ENCODE measurements at places on chromosomes 5 and 9. TPM values are rescaled to one million over a fixed set of nuclear protein-coding genes. Genes with fewer than 3 reads are reported as not detected.

Gene F2RL2
- not detected for polyA plus RNA-seq

Gene ADAMTS2
- polyA plus RNA-seq, result not detected

Gene TPM2
- polyA plus RNA-seq, result 67.0 TPM

Gene LHX2
- 0.07 TPM for polyA plus RNA-seq

DNA sequence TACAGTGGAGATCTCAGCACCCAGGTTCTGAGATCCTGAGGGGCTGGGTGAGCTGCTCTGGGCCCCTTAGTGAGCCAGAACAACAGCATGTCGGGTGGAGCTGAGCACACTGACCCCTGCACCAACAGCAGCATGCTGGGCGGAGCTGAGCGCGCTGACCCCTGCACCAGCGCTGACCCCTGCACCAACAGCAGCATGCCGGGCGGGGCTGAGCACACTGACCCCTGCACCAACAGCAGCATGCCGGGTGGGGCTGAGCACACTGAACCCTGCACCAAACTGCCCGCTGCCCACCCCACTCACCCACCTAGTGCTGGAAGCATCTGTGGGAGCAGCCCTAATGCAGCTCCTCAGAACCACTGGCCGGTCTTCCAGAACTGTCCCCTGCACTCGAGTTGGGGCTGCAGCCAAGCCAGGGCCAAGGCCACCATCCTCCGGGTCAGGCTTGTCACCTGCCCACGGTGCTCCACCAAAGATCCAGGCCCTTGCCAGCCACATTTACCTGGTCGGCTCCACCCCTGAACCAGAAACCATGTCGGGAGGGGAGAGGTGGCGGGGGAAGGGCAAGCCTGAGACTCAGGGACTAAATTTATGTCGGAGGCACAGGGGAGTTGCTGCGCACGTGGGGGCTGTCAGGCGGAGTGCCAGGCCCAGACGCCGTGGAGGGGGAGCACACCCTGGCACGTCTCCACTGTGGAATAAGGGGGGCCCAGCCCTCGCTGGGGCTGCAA lies 80.3 kb downstream of the ADAMTS2 start:
- DNase-seq, result no peak
- no peaks in the 10 kb centered on the region for H3K4me1 ChIP-seq
- H3K4me3 ChIP-seq, result no peak overlapping the region
- H3K27ac ChIP-seq, result no peak overlapping the region
- H3K27me3 ChIP-seq, result no peaks in the 10 kb centered on the region

GRCh38 chr5:98905857-98906688 lies 22.7 kb downstream of the CHD1 start:
- H3K36me3 ChIP-seq, result peaks cover 9% of the 10 kb centered on the region
- no peak for DNase-seq
- H3K4me1 ChIP-seq, result no peaks in the 10 kb centered on the region
- no peak overlapping the region for H3K4me3 ChIP-seq
- no peak overlapping the region for H3K27ac ChIP-seq

DNA sequence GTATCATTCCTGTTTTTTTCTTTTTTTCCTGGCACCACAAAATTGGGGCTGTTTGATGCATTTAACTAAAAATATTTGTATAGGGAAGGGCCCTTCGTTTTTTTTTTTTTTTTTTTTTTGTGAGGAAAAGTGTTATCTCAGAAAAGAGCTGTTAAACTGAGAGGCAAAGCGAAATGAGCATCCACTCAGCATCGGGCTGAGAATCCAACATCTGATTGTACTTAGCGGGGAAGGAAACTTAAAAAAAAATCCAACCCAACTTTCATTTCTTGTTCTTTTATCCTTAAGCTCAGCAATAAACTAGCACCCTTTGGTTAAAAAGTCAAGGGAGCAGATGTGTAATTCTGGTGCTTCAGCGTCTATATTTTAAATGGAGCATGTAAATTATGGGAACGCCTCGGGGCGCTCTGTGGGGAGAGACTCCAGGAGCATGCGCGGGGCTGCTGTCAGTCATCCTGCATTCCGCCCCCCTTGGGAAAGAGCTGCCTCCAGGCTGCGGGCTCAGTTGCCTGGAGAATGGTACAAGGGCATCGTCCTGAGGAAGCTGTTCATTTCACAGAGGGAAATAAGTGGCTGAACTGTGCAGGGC lies 33.3 kb downstream of the DMRT2 start:
- no peaks in the 10 kb centered on the region for H3K4me1 ChIP-seq
- no peak for DNase-seq
- H3K27ac ChIP-seq, result no peak overlapping the region
- H3K4me3 ChIP-seq, result no peak overlapping the region

DNA sequence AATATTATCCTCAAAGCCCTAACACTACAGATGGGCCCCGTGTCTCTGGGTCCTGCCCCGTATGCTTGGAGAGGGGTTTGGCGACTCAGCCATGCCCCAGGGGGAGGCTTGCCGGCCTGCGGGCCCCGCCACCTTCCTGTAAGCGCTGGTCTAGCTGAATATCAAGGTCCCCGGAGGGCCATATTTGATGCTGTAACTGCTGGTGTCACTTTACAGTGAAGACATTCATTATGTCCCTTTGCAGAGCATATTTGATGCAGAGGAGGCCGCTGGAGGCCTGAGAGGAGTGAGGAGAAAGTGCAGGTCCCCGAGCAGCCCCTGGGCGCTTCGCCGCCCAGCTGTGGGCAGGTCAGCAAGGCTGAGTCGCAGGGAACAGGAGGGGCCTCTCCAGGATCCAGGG lies 16.8 kb downstream of the IRX4 start:
- H3K27me3 ChIP-seq, result peaks cover 25% of the 10 kb centered on the region
- H3K36me3 ChIP-seq, result no peaks in the 10 kb centered on the region
- no peak overlapping the region for H3K4me3 ChIP-seq
- no peaks in the 10 kb centered on the region for H3K4me1 ChIP-seq
- no peak for DNase-seq
- H3K27ac ChIP-seq, result no peak overlapping the region

DNA sequence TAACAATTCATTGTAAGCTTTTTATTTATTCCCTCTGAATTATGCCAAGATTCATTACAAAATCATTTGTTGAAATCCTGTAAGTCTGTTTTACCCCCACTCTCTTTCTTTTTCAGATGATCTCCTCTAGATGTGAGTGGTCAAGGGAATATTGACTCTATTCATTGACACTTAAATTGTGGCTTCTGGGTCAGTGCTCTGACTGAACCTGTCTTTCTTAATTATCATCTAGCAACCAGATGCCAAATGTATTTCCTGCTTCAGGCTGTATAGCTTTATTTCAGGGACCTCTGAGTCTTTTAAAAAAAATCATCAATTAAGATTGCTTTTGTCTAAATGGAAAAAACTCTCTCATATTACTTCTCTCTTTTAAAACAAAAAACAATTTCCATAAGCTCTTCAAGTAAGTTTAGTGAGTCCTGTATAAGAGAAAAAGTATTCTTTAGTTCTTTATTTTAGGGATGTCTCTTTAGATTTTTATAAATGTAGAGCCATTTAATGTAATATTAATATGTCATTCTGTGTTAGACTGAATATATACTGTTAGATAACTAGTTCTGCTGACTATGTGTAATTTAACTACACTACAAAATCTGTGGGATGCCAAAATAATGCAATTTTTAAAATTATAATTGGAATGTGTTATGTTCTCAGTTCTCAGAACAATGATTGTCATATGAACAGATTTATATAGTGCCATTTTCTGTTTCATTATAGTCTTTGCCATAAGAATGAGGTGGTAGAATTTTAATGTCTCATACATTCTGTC lies 645.8 kb upstream of the EDIL3 start:
- no peak overlapping the region for H3K4me3 ChIP-seq
- no peaks in the 10 kb centered on the region for H3K36me3 ChIP-seq
- no peak overlapping the region for H3K27ac ChIP-seq
- H3K4me1 ChIP-seq, result no peaks in the 10 kb centered on the region

GRCh38 chr5:30734118-30734517 lies 459.4 kb upstream of the CDH6 start:
- no peaks in the 10 kb centered on the region for H3K4me1 ChIP-seq
- H3K27ac ChIP-seq, result no peak overlapping the region
- no peak overlapping the region for H3K4me3 ChIP-seq
- H3K27me3 ChIP-seq, result no peaks in the 10 kb centered on the region
- H3K36me3 ChIP-seq, result no peaks in the 10 kb centered on the region
- DNase-seq, result no peak

- no peaks in the 10 kb centered on the region for H3K27me3 ChIP-seq
- H3K27ac ChIP-seq, result no peak overlapping the region
- H3K36me3 ChIP-seq, result no peaks in the 10 kb centered on the region
Measured at GRCh38 chr9:33168941-33169544, 1.9 kb upstream of the B4GALT1 start.
